Cortex of kidney (tissue), 1 donor: ENCODE measurements at places on chromosomes 7 and 10.

GRCh38 chr7:131808736-131809135, 252.3 kb upstream of the PODXL start:
- no peak for DNase-seq

DNA sequence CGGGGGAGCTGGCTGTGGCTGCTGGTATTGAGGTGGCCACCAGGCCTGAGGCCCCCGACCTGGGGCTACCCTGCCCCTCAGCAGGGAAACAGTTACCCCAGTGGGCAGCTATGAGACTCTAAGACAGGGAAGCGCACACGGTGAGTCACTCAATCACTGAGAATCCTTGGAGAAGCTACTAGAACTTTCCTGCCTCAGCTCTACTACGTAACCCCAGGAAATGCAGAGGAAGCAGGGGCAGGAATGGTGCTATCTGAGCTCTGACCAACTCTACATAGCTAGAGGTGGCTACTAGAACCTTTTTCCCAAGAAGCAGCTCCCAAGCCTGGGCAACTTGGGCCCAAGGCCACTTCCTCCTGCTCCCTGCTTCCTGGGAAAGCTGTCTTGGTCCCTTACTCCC, 11.8 kb downstream of the DNAJB12 start:
- DNase-seq: no peak

DNA sequence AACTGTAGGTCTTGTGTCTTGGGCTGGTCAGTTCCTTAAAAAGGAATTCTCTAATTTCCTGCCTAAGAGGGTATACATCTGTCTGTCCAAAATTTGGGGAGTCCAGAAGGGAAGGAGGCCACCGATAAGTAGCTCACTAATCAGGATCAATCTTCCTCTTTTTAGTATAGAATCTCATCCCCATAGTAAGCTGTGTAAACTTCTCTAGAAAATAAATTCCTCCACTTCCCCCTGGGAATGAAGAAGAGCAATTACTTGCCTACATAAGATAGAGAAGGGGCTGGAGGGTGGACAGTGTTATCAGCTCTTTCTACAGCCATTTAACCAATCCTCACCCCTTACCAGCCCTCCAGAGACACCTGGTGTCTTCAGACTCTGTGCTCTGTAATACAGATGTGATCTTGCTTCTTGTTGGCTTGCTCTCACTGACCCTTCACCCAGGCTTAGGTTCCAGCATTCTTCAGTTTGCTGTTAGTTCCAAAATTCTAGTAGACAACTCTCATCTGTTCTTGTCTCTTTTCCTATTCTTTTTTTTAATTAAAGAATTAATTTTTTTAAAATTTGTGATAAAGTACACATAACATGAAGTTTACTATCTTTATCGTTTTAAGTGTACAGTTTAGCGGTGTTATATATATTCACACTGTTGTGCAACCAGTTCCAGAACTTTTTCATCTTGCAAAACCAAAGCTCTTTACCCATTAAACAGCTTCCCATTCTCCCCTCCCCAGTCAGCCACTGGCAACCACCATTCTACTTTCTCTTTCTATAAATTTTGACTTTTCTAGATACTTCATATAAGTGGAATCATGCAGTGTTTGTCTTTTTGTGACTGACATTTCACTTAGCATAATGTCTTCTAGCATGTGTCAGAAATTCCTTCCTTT, 6.5 kb upstream of the PRKAR2B start:
- DNase-seq: no peak

- DNase-seq: no peak
Observed at GRCh38 chr7:94940241-94940640, 32.8 kb downstream of the PPP1R9A start.

DNA sequence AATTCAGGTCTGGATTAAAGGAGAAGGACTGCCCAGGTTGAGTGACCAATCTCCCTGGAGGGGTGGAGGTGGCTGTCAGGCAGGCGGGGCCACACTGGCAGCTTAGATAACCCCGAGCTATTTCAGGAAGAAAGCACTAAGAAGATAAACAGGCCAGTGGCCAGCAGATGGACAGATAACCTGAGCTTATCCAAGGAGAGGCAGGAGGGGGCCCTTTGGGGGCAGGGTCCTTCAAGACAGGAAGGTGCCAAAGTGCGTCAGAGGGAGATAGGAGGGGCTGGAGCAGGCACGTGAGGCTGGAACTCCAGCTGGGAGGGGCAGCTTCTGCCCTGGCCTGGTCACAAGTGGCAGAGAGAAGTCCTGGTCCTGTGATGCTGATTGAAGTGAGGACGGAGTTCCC, 29.8 kb upstream of the PODXL start:
- DNase-seq: no peak

GRCh38 chr7:65387891-65388290, 14.2 kb downstream of the ZNF92 start:
- no peak for DNase-seq

- DNase-seq: no peak
Observed at GRCh38 chr7:106080300-106080987, 31.7 kb downstream of the SYPL1 start.

- no peak for DNase-seq
Observed at GRCh38 chr10:17758200-17758599, 6.2 kb downstream of the TMEM236 start.

DNA sequence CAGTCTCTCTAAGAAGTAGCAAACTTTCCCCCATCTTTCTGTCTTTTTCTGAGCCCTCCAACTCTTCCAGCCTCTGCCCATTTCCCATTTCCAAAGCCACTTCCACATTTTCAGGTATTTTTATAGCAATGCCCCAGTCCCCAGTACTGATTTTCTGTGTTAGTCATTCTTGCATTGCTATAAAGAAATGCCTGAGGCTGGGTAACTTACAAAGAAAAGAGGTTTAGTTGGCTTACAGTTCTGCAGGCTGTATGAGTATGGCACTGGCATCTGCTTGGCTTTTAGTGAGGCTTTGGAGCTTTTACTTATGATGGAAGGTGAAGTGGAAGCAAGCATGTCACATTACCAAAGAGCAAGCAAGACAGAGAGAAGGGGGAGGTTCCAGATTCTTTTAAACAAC, 17.2 kb downstream of the PLCE1 start:
- DNase-seq: no peak

- no peak for DNase-seq
Observed at GRCh38 chr7:100452513-100452912, 11.5 kb downstream of the SPACDR start.

DNA sequence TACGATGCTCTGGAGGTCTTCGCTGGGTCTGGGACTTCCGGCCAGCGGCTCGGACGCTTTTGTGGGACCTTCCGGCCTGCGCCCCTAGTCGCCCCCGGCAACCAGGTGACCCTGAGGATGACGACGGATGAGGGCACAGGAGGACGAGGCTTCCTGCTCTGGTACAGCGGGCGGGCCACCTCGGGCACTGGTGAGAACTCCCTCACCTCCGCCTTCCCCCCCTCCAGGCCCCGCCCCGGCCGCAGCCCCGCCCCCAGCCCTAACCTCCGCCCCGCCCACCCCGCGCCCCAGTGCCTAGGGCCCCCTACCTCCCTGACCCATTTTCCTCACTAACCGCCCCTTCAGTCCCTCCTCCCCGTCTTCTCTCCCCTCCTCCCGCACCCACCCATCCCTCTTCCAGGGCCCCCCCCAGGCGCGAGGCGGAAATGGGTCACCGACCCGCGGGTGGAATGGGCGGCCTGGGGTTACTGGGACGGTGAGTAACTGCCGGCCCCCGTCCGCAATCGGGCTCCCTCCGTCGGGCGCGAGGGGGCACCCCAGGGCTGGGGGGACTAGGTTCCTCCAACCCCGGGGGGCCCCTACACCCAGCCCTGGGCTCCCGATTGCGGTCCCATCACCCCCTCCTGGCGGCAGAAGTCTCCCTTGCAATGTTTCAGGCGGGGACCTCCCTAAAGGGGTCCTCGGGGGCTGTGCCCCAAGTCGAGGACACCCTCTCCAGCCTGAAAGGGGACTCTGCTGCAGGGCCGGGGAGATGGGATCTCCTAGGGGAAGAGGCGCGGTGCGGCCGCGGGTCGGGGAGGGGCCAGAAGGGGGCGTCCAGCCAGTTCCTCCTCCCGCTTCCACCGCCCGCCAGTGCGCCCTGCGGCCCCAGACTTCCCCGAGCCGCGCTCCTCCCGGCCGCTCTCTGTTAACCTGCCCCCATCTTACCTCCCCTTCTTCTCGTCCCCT, 2.1 kb downstream of the PCOLCE start:
- no peak for DNase-seq

- DNase-seq: no peak
Observed at GRCh38 chr10:127374901-127375300, 174.2 kb upstream of the NPS start.

DNA sequence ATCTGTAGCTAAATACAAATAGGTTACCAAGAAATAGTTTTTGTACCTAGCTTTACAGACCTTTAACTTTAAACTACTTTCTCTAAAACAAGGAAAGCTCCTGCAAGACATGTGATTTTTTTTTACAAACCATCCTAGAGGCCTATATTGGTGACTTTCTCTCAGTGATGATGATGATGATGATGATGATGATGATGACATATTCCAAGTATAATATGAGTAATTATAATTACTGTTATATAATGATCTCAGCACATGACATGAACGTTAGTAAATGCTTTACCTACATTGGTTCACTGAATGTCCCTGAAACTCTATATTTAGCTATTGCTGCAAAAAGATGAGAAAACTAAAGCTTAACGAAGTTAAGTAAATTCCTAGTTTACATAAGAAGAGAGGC, 107.9 kb upstream of the LRGUK start:
- DNase-seq: no peak

DNA sequence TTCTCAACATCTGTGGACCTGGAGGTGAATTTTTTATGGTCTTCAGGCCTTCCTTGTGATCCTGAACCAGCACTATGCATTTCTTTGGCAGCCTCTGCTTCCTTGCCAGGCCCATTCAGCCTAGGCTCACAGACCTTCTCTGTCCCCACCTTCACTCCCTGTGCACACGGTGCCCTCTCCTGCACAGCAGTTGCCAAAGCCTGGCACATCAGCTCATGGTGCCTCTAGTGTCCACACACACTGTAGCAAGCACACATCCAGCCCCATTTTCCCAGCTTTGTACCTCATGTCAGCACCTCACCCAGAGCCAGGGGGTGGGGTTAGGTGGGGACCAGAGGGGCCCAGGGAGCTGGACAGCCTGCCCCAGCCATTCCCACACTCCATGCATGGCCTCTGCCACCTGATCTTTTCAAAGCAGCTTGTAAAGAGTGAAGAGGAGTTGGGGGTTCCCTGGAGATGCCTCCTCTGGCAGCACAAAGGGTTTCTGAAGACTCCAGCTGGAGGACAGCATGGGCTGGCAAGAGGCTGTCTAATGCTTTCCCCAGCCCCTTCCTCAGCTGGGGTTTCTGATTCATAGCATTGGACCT, 57.9 kb upstream of the TMEM72 start:
- DNase-seq: no peak

DNA sequence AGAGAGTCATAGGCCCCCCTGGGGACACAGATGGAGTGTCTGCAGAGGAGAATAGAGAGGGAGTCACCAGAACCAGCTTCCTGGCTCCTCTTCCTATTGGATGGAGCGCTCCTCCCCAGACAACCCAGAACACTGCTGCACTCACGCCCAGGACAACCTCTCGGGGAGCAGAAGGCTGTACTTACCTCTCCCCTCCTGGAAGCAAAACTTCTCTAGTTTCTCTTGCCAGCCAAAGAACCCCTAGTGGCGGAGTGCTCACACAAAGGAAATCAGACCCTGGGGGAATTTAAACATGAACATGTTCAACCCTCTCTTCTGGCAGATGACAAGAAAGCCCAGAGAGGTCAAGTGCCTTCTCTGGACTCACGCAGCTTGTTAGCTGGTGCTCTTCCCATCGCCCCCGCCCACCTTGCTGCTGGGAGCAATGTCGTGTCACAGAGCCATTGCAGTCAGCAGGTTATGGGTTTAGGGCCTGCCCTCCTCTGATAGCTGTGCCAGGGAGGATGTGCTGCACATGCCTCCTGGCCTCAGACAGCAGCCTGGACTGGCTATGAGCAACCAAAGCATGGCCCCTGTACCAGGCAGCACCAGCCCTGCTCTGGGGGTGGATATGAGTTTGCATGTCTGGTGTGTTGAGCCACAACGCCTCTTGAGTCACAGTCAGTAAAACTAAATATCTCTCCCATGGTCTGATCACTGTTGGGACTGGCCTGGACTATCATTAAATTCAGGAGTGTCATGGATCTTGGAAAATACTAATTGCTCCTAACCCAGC, 84.4 kb downstream of the SLIT1 start:
- no peak for DNase-seq

DNA sequence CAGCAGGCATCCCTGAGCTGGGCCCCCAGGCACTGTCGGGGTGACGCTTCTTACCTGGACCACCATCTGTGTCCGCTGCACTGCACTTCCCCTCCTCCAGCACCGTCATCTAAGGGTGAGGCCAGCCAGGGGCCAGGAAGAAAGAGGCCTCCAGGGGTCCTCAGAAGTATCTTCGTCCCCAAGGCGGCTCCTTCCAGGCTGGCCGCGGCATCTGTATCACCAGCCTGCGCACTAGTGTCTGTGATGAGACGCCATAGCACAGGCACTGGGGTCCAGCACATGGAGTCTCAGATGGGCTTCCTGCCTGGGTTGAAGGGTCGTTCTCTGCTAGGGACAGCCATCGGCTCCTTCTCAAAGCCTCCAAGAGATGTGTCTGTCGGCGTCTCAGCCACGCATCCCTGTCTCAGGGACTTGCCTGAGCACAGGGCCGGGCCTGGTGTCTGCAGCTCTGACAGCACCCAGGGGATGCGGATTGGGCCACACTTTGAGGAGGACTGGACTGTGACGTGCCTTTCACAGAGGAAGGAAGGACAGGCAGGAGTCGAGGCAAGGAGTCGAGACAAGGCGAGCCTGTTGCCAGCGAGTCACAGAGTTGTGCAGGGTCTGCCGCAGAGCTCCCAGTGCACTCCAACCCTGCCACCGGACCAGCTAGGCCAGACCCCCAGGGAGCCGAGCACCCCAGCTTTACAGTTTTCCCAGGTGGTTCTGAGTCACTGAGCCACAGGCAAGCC, 101.5 kb upstream of the DIP2C start:
- no peak for DNase-seq

DNA sequence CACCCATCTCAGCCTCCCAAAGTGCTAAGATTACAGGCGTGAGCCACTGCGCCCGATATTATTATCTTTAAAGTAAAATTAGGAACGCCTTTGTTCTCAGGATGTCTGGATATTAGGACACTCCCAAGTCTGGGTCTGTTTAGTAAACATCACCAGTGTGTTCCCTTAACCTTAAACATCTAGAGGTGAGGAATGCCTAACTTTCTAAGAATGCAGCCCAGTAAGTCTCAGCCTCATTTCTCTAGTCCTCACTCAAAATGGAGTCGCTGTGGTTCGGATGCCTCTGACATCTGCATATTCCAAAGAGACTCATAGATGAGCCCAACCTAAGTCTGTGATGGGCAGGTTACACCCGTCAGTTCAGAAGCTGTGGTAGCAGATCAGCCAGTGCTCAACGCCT, 4.3 kb upstream of the INSYN2A start:
- no peak for DNase-seq

DNA sequence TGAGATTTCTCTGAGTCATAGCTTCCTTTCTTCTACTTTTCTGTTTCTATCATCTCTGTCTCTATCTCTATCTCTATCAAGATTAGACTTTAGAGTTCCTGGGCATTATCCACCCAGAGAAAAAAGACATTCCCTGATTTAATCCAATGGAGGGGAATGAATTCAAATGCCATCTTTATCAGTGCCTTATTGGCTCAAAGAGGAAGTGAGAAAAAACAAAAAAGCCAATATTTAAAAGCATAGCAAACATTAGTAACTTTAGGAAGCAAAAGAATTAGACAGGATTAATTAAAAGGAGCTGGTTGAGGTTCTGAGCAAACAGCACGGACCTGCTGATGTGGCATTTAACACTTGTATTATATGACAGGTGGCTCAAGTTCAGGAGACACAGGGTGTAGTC, 736.5 kb downstream of the REEP3 start:
- DNase-seq: no peak
